T-cell (primary cell): ENCODE measurements at places on chromosomes 3 and 15.

- no peak for DNase-seq
Observed at GRCh38 chr3:190593075-190593474, 79.2 kb downstream of the IL1RAP start.

- no peak for DNase-seq
Observed at GRCh38 chr3:57617739-57618138, 20.6 kb upstream of the ARF4 start.

DNA sequence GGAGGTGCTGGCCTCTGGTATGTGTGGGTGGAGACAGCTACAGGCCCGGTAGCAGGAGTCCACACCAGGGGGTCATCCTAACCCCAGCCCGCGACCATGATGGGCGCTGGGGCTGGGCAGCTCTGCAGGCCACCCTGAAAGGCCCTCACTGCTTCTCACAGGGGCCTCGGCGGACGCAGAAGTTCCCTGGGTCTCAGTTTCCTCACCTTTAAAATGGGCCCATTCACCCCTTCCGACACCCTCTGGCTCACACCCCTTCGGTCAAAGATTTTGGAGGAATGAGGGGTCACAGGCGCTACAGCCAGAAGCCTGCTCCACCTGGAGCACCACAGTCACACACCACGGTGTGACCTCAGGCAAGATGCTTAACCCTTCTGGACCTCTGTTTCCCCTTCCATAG is 8.0 kb downstream of the PLXND1 start:
- DNase-seq: no peak

GRCh38 chr3:128997486-128998133 is 3.5 kb upstream of the EFCC1 start:
- no peak for DNase-seq

- DNase-seq: no peak
Observed at GRCh38 chr15:87145696-87146095, 1066.0 kb downstream of the AGBL1 start.

- no peak for DNase-seq
Observed at GRCh38 chr3:12956316-12956660, 114.9 kb upstream of the RPL32 start.

- no peak for DNase-seq
Observed at GRCh38 chr3:85387913-85388505, 429.2 kb downstream of the CADM2 start.

- DNase-seq: no peak
Observed at GRCh38 chr3:36175916-36176461, 204.3 kb upstream of the STAC start.

DNA sequence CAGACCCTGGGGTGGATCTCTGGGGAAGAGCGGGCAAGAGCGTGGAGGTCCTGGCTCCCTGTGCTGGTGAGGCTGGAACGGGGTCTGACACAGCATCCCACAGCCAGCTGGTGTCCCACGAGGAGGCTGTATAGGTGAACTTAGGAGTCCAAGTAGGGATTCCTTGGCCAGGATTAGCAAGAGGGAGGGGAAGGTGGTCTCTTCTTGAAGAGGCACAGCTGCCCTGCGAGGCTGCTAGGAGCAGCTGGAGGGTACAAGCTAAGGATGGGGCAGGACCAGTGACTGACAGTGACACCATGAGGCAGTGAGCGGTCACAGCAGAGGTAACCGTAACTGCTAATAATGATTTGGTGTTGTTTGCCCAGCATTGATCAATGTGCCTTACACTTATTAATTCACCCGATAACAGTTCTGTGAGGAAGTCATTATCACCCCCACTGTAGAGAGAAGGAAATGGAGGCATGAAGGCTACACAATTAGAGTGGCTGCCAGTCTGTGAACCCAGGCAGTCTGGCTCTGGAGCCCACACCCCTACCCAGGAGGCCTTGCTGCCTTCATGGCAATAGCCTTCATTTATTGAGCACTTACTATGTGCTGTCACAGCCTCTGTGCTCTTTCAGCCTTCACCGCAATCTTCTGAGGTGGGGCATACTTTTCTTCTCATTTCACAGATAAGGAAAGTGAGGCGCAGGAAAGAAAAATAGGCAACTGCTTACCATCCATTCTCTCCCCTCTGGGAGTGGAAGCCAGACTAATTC is 59.4 kb downstream of the TMEM44 start:
- DNase-seq: peak; percentile 15

- peak; percentile 65 for DNase-seq
Observed at GRCh38 chr3:179015551-179016020, 56.0 kb downstream of the ZMAT3 start.

DNA sequence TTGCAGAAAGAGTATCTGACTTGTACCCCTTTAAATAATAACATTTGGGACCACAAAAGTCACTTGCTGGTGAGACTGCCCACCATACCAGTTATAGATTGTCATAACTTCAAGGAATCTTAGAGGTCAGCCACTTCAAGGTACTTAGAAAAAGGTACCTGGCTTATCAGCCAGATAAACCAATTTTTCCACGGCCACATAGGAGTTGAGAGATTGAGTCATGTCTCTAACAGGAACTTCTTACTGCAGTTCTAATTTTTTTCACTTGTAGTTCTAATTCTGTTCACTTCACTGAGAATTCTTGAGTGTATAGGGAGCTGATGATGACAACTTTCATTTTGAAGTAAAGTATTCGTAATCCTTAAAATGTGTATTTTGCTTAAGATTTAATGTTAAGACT is 317.1 kb upstream of the CBLB start:
- DNase-seq: no peak

- no peak for DNase-seq
Observed at GRCh38 chr3:128556907-128557306, 63.9 kb upstream of the GATA2 start.

DNA sequence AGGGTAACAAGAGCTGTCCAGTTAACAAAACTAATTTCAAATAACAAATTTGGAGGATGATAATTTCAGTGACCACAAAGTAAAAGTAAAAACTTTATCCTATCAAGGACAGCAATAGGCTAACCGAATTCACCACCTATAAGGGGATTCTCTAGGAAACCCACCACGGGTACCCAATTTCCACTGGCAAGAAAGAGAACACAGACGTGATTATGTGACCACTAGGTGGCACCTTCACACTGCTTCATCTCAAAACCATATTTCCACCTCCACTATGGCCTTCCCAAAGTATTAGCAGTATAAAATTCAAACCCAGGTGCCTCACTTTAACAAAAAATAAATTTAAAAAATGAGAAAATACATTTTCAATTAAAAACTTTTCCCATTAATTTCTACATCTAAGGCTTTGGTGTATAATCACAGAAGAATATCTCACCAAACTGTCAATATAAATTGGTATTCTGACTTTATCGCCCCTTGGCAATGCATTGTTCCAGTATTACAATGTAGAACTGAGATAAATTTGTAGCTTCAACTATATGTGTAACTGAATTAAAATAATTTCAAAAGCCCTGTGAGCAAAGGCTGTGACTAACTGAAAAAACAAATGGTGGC is 96.5 kb downstream of the FSIP1 start:
- no peak for DNase-seq

GRCh38 chr15:61118885-61119284 is 110.2 kb downstream of the RORA start:
- no peak for DNase-seq

GRCh38 chr3:18886331-18886730 is 262.0 kb upstream of the KCNH8 start:
- no peak for DNase-seq

DNA sequence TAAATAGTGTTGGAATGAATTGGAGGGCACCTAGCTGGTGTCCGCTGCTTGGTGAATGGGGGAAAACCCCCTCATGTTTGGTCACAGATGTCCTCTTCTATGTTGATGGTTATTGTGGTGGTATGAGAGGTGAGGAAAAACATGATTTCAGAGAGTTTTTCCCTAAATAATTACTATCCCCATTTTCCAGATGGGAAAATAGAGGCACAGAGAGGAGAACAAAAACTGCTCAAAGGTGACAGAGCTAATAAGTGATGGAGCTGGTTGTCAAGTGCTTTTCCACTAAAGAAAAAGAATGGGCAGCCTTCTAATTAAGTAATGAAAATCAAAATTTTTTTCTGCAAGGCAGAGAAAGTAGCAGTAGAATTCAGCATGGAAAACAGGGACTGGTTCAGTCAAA is 30.2 kb upstream of the CFAP161 start:
- no peak for DNase-seq

DNA sequence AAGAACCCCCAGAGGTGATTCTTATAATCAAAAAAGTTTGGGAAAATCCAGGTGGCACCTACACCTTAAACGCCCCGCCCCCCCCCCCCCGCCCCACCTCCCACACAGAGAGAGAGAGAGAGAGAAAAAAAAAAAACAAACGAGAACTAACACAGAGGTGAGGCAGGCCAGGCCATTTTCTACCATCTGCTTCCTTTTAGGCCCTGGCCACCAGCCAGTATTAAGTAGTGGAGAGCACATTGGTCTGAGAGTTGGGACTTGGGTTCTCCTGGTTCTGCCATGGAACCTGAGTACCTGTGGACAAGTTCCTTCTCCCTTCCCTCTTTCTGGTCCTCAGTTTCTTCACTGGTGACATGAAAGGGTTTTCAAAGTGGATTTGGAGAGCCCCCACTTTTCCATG is 60.6 kb downstream of the SLC6A11 start:
- no peak for DNase-seq

- DNase-seq: no peak
Observed at GRCh38 chr3:116000311-116000710, 377.0 kb downstream of the GAP43 start.

DNA sequence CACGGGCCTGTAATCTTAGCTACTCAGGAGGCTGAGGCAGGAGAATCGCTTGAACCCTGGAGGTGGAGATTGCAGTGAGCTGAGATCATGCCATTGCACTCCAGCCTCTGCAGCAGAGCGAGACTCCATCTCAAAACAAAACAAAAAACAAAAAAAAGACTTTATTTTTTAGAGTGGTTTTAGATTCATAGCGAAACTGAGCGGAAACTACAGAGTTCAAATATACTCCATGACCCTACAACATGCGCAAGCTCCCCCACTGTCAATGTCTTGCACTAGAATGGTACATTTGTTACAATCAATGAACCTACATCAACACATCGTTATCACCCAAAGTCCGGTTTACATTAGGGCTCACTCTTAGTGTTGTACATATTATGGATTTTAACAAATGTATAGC is 2.2 kb upstream of the CRTAP start:
- no peak for DNase-seq
